ENCODE measurements at places on chromosomes 4 and X.

GRCh38 chrX:119549327-119550016 lies 15.7 kb downstream of the STEEP1 start:
- DNase-seq: no peak

- DNase-seq: no peak
Measured at GRCh38 chrX:1386338-1387127, 5.4 kb downstream of the SLC25A6 start.

- DNase-seq: no peak
Measured at GRCh38 chr4:130591091-130591490, 1495.1 kb downstream of the C4orf33 start.

- no peak for DNase-seq
Measured at GRCh38 chr4:47222276-47222675, 190.9 kb downstream of the GABRB1 start.

DNA sequence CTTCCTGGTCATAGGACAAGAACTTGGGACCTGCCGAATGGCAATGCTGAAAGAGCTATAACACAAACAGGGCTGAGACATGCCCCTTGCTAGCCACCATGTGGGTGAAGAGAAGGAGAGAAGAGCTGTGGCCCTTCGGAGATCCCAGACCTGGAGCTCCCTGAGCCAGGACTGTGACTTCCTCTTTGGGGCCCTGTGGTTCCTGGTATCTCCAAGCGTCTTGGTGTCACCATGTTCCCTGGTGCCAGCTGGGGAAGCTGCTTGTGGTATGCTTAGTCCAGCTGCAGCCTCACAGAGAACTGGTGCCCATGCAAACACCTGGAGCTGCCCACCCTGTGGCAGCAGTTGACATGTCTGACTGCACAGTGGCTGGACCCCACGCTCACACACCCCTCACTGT lies 68.5 kb downstream of the NDNF start:
- no peak for DNase-seq

GRCh38 chr4:48345542-48345941 lies 4.2 kb downstream of the SLAIN2 start:
- DNase-seq: no peak

- peak; percentile 61 for DNase-seq
Measured at GRCh38 chrX:22192419-22193060, 80.2 kb upstream of the CBLL2 start.

GRCh38 chrX:1781766-1782165 lies 166.9 kb downstream of the ASMT start:
- DNase-seq: no peak

GRCh38 chr4:101271516-101271915 lies 75.8 kb downstream of the PPP3CA start:
- no peak for DNase-seq

- no peak for DNase-seq
Measured at GRCh38 chr4:183333983-183334382, 11.8 kb upstream of the CLDN24 start.

GRCh38 chr4:24240655-24241054 lies 343.7 kb downstream of the DHX15 start:
- DNase-seq: no peak

GRCh38 chrX:85084770-85085393 lies 81.2 kb downstream of the APOOL start:
- DNase-seq: peak; percentile 45

DNA sequence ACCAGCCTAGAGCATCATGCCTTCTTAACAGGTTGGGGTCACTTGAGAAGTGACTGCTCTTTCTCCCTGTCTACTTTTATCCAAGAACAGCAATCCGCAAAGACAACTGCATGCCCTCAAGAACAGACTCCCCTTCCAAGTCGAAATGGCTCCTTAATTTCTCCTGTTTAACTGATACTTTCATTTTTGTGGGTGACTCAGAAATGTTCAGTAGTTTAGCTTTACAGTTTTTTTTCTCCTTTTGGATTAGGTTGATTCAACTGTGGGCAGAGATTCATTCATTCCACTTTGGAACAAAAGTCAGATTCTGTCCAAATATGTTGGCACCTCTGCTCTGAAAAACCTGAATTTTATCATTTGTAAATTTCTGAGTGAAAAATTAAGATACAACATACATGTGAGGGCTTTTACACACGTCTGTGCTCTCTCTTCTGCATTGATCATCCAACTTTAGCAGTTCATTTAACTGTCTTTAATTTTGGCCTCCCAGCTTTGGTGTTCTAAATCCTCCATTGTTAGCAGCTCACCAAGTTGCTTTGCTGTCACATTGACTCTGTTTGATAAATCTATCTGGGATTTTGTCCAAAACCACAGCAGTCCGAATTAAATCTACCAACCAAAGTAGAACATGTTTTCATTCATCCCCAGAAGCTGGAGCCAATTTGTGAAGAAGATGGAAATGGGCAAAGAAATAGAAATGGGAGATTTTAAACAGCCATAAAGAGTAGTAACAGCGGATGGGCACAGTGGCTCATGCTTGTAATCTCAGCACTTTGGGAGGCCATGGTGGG lies 50.0 kb downstream of the HOPX start:
- no peak for DNase-seq

- DNase-seq: no peak
Measured at GRCh38 chr4:143374771-143375170, 38.1 kb downstream of the GAB1 start.

DNA sequence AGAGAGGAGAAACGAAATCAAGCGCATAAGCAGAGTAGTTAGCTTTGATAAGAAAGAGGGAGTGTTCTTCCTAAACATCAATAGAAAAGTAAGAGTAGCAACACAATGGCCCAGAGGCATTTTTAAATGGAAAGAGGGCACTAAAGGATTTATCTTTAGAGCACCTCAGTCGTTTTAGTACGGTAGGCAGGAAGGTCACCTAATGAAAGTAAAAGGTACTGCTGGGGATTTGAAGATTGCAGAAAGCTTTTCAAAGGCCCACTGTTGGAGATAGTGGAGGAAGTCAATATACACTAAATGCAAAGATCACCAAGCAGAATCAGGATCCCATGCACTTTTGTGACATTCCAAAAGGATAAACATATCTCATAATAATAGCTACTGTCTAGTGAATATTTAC lies 667.7 kb upstream of the GRID2 start:
- DNase-seq: no peak

- DNase-seq: no peak
Measured at GRCh38 chrX:111145878-111146277, 49.9 kb downstream of the PAK3 start.

- DNase-seq: no peak
Measured at GRCh38 chrX:78643874-78644273, 15.3 kb downstream of the RTL3 start.

- DNase-seq: no peak
Measured at GRCh38 chr4:118410138-118410537, 57.3 kb upstream of the PRSS12 start.

DNA sequence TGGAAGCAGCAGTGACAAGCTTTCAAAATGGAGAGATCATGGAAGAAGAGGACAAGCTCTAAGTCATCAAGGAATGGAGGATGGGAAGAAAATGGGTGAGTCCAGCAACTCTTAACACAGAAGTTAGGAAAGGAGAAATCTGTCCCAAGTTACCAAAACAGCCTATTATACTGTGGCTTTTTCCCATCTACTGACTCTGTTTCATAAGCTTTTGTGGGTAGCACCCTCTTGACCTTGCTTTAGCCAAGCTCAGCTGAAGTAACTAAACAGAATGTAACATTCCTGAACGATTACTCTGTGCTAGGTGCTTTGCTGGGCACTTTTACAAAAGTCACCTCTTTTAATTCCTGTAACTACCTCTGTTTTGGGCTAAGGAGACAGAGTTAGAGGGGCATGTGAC lies 54.9 kb downstream of the MAP7D2 start:
- DNase-seq: no peak

- no peak for DNase-seq
Measured at GRCh38 chr4:37465845-37466244, 220.3 kb downstream of the RELL1 start.

DNA sequence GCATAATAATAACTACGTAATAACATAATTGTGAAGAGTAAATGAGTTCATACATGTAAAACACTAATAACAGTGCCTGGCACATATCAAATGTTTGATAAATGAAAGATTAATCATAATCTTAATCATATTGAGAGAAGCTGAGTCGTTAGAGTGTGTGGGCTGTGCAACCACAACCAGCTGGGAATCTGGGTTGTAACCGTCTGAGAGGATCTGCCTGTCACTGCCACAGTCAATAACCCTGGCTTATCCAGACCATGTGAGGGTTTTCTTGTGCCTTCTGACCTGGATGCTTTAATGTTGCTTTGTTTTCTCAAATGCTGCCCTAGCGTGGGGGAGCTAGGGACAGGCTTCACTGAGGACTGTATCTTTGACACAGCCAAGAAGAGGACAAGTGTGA lies 73.9 kb downstream of the TRPC5 start:
- no peak for DNase-seq

DNA sequence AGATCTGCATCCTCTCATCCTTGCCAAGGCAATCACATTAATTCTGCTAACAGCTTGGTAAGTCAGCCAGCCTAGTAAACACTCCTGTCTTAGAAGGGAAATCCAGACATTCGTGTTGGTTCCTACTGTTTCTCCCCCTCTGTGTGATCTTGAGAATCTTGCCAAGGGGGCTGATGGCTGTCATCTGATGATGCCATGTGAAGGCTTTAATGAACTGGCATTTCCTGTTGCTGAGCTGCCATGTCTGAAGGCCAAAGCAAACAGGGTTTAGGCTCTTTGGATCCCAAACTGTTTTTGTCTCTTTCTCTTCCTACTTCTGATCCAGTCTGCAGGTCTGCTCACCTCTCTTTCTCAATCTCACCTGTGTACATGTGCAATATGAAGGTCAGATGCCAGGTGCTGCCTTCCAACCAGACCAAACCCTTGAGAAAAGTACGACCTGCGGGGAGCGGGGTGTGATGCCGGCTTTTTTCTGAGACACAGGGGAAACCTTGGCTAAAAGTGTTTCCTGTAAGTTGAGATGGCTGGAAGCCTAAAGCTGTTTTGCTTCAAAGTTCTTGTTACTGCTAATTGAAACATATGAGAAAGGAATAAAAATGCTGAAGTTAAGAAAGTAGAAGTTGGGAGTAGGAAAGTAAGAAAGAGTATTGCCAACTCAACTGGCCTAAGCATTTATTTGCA lies 532.9 kb downstream of the ANKRD50 start:
- no peak for DNase-seq

- DNase-seq: no peak
Measured at GRCh38 chrX:104335756-104336155, 81.0 kb upstream of the ESX1 start.

DNA sequence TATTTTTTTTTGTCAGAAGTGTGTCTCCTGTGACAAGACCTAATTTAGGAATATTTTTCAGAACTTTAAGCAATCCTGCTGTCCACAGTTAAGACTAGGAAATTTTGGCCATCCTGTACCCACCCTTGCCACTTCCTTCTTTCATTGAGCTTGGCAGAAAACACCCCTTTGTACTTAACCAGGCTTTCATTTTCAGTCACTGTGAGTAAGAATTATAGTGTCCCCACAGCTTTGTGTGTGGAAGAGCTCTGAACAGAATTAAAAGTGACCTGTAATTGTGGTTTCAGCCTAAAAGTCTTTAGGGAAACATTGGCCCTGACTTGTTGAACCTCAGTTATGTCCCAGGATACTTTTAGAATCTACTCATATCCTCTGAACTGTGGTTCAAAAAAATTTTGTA lies 153.7 kb upstream of the BMP3 start:
- DNase-seq: no peak

DNA sequence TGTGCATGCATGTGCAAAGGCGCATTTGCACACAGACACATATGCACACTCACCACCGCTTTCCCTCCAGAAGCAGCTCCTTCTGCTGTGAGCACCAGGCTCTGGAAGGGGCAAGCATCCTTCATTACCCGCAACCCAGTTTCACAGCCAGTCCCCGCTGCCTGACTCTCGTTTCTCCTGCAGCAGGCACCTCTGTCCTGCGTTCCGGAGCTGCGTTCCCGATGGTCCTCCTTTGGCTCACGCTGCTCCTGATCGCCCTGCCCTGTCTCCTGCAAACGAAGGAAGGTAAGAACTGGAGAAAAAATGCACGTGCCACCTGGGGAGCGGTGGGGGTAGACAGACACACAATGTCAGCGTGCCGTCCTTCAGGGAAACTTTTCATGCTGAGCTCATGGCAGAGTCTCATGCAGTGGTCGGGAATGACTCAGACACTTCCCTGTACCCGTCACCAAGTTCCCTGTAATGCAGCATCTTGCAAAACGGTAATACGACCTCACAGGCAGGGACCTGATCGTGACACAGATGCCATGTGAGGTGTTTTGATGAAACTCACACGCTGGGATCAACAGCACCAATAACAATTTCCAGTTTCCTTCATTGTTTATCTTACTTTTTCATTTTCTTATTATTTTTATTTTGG lies 5.1 kb downstream of the IL3RA start:
- DNase-seq: peak; percentile 77

DNA sequence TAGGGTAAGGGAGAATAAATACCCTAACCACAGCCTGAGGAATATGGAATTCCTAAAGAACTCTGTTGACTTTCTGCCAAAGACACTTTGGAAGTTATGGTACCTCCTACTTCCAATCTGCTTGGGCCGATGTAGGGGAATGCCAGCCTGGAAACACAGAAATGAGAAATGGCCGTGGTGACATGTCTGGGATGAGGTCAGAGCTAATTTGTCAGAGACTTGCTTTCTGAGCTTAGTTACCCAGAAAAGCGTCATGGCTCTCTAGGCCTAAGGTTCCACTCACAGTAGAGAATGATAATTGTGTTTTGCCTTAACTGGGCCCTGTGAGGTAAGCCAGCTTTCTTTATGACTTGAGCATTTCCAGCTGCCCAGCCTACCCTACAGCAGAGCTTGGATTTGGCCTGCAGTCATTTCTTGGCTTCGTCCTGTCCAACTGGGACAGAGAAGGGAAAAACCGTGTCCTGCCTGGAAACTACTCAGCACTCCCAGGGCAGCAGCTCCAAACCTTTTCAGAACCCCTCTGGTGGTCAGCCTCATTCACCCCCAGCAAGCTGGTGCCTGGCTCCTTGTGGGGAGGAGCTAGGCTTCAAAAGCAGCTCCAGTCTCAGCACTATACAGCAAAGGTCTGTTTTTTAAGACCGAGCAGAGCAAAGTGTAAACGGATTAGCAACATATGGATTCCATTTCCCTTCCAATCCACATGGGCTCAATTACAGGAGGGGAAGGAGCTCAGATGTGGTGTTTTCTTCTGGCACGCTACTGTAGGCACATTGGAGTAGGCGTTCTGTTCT lies 92.3 kb downstream of the RLIM start:
- no peak for DNase-seq

DNA sequence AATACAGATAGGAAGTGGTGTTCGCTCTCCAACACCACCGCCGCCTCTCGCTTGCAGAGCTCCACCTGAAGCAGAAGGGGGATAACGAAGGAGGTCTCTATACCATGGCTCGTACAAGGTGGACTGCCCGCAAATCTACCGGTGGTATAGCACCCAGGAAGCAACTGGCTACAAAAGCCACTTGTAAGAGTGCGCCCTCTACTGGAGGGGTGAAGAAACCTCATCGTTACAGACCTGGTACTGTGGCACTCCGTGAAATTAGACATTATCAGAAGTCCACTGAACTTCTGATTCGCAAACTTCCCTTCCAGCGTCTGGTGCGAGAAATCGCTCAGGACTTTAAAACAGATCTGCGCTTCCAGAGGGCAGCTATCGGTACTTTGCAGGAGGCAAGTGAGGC lies 5.2 kb upstream of the BMP15 start:
- peak; percentile 41 for DNase-seq

GRCh38 chrX:63664083-63664482 lies 120.9 kb downstream of the ARHGEF9 start:
- no peak for DNase-seq

GRCh38 chr4:133812236-133812635 lies 389.4 kb downstream of the PABPC4L start:
- DNase-seq: no peak
